ENCODE measurements at places on chromosomes 12 and 14.

DNA sequence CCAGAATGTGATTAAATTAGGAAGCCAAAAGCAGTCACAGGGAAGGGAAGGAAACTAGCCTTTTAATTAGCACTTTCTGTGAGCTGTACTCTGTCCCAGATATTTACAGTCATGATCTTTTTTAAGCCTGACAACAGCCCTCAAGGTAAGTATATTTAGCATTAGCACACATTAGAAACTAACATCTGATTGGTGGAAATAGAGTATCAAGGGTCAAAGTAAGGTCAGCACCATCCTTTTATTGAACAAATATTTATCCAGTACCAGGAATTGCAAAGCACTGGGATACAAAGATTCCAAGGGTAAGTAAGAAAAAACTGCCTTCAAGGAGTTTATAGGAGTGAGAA is 28.2 kb downstream of the RPGRIP1 start:
- H3K36me3 ChIP-seq: no peaks in the 10 kb centered on the region
- peaks cover 4% of the 10 kb centered on the region for H3K4me1 ChIP-seq
- H3K4me3 ChIP-seq: peak overlapping the region; percentile 95

- H3K4me1 ChIP-seq: no peaks in the 10 kb centered on the region
- no peak overlapping the region for H3K27ac ChIP-seq
- no peak for DNase-seq
- H3K4me3 ChIP-seq: no peak overlapping the region
- peaks cover 2% of the 10 kb centered on the region for H3K27me3 ChIP-seq
- H3K36me3 ChIP-seq: no peaks in the 10 kb centered on the region
Measured at GRCh38 chr14:25032092-25032784, 17.7 kb downstream of the STXBP6 start.

GRCh38 chr14:90518069-90518940 is 121.5 kb downstream of the CALM1 start:
- no peak overlapping the region for H3K27ac ChIP-seq
- peaks cover 10% of the 10 kb centered on the region for H3K27me3 ChIP-seq
- H3K4me3 ChIP-seq: no peak overlapping the region

- H3K4me3 ChIP-seq: no peak overlapping the region
- no peaks in the 10 kb centered on the region for H3K36me3 ChIP-seq
Measured at GRCh38 chr14:97785495-97785894, 988.3 kb downstream of the VRK1 start.

GRCh38 chr12:115998794-115999478 is 278.6 kb downstream of the MED13L start:
- peaks cover 3% of the 10 kb centered on the region for H3K27me3 ChIP-seq
- peaks cover 2% of the 10 kb centered on the region for H3K4me1 ChIP-seq
- DNase-seq: no peak
- H3K4me3 ChIP-seq: no peak overlapping the region
- no peak overlapping the region for H3K27ac ChIP-seq
- H3K36me3 ChIP-seq: no peaks in the 10 kb centered on the region

DNA sequence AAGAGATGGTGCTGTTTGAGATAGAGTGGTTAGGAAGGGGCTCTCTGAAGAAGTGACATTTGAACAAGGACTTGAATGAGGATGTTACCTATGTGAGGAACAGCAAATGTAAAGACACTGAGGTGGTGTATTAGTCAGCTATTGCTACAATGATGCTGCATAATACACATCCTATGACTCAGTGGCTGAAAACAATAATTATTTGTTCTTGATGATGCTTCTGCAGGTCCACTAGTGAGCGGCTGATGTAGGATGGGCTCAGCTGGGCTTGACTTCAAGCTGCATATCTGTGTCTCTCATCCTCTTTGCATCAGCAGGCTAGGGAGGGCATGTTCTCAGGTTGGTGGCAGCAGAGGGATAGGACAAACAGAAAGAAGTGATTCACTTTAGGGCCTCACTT is 21.4 kb upstream of the CLMN start:
- no peaks in the 10 kb centered on the region for H3K4me1 ChIP-seq
- peaks cover 5% of the 10 kb centered on the region for H3K36me3 ChIP-seq
- no peak overlapping the region for H3K27ac ChIP-seq
- peaks cover 5% of the 10 kb centered on the region for H3K27me3 ChIP-seq

DNA sequence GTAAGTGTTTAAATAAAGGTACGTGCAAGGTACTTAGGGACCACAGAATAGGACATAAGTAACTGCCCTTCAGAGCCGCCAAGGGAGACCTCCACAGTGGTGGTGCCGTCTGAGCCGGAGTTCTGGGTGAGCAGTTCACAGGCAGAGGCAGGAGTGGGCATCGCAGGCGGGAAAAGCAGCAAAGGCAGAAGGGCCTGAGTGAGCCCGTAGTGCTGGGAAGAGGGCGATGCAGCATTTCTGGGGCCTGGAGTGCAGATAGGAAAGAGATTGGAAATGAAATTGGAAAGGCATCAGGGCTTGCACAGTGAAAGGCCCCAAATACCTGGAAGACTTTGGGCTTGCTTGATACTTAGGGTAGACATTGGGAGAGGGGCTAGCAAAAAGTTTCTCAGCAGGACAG is 32.9 kb downstream of the EVL start:
- no peak for DNase-seq
- no peaks in the 10 kb centered on the region for H3K36me3 ChIP-seq
- H3K4me3 ChIP-seq: no peak overlapping the region

DNA sequence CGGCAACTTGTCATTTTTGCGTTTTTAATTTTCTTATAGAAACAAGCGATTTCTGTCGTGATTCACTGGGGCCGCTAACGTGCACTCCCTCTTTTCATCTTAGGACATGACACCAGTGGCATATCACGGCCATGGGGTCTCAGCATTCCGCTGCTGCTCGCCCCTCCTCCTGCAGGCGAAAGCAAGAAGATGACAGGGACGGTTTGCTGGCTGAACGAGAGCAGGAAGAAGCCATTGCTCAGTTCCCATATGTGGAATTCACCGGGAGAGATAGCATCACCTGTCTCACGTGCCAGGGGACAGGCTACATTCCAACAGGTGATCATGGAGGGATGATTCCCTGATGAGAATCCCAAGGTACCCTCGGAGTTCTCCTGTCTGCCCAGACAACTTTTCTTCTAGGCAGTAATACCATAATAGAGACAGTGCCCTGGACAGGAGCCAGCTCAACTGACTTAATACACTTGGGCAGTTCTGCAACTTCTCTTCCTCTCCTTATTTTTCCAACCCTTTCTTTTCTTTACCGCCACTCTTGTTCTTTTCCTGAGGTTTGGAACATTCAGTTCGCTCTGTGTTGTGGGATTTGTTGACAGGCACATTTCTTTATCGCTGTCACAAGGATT is 821 bp downstream of the TMEM106C start:
- H3K27me3 ChIP-seq: peaks cover 7% of the 10 kb centered on the region
- peak overlapping the region; percentile 97 for H3K4me3 ChIP-seq
- peak; percentile 49 for DNase-seq
- no peak overlapping the region for H3K27ac ChIP-seq
- H3K4me1 ChIP-seq: peaks cover 2% of the 10 kb centered on the region

DNA sequence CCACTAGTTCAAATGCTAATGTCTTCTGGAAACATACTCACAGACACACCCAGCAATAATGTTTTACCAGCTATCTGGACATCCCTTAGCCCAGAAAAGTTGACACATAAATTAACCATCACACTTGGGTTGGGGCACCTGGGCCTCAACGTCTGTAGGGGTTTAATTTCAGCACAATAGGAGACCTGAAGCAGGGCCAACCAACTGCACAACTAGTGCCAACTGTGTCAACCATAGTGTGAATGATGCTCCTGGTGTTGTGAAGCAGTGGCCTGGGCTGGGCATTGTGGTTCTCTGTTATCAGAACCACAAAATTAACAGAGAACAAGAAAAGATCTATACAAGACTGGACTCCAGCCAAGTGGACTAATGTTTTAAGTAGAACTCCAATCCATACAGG is 106.7 kb upstream of the PPM1H start:
- H3K4me3 ChIP-seq: no peak overlapping the region
- DNase-seq: no peak
- no peak overlapping the region for H3K27ac ChIP-seq
- no peaks in the 10 kb centered on the region for H3K4me1 ChIP-seq

GRCh38 chr12:9615420-9616136 is 7.9 kb upstream of the KLRB1 start:
- H3K4me3 ChIP-seq: no peak overlapping the region
- no peaks in the 10 kb centered on the region for H3K36me3 ChIP-seq
- peaks cover 7% of the 10 kb centered on the region for H3K27me3 ChIP-seq
- DNase-seq: no peak
- H3K4me1 ChIP-seq: no peaks in the 10 kb centered on the region

DNA sequence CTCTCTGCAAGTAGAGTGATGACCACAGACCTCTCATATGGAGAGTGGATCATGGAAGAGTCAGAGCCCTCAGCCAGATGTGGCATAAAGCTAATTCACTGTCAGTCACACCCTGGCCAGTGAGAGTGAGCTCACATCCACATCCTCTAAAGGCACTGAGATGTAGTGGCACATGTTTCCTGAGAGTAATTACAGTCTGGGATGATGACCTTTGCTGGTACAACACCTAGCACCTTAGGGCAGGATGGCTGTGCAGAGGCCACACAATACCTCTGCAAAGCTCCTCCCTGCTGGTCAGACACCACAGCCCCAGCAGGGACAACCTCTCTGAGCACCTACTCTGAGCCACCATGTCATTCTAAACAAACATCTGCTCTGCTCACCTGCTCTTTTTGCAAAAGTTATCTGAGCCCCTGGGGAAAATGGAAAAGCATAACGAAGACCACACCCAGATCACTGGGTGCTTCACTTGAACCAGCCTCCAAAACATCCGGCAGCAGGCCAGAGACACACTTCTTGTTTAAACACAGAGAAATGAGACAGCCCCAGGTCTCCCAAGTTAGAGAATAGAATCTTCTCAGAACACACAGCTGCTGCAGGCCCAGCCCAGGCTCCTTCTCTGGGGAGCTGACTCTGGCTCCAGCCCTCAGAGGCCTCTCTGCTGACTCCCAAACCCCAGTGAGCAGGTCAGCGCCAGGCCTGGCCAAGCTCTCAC is 30.3 kb downstream of the PITPNM2 start:
- H3K27ac ChIP-seq: peak overlapping the region; percentile 17
- no peaks in the 10 kb centered on the region for H3K27me3 ChIP-seq
- peaks cover 14% of the 10 kb centered on the region for H3K4me1 ChIP-seq
- DNase-seq: no peak

DNA sequence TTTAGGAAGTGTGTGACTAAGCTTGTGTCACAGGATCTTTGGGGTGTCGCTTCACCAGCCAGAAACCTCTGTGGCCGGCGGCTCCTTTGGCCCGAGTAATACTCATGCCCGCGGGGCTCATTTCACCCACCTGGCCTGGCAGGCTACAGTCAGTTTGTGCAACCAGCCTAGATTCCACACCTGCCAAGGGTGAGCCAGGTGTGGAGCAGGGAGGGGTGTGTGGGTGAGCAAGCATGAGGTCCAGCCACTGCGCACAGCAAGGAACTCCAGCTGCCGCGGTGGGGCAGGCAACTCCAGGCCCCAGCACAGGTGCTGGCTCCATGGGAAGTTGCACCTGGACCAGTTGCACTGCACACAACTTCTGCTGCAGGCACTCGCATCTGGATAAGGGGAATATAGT is 462.3 kb upstream of the LRFN5 start:
- no peak overlapping the region for H3K27ac ChIP-seq
- no peaks in the 10 kb centered on the region for H3K27me3 ChIP-seq
- no peak for DNase-seq
- no peak overlapping the region for H3K4me3 ChIP-seq
- H3K36me3 ChIP-seq: no peaks in the 10 kb centered on the region
- H3K4me1 ChIP-seq: no peaks in the 10 kb centered on the region
